HFFc6 (cell line): ENCODE measurements at places on chromosomes 2 and 18.

GRCh38 chr2:198136142-198136541 lies 331.7 kb downstream of the PLCL1 start:
- H3K27ac ChIP-seq: no peak overlapping the region
- H3K27me3 ChIP-seq: no peaks in the 10 kb centered on the region
- H3K4me1 ChIP-seq: no peaks in the 10 kb centered on the region; the same call in 1 of the 2 replicates
- no peak overlapping the region for H3K4me3 ChIP-seq

DNA sequence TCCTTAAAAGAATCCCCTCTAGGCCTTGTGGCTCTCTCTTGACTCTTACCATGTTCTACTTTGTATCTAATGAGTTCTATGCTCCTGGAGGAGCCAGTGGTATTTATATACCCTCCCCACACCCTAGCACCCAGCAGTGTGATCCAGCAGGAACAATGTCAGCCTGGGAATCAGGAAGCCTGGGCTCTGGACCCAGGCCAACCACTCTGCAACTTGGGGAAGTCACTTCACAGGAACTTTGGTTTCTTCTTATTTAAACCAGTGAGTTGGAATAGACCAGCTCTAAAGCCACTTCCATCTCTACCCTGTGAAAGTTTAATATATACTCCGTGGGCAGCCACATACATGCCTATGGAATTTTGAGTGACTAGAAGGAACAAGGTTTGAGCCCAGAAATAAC lies 11.6 kb upstream of the SPTBN1 start:
- H3K4me3 ChIP-seq: no peak overlapping the region
- peaks cover 5% of the 10 kb centered on the region; the same call in 1 of the 2 replicates for H3K27me3 ChIP-seq
- H3K27ac ChIP-seq: no peak overlapping the region
- H3K36me3 ChIP-seq: no peaks in the 10 kb centered on the region
- DNase-seq: no peak

DNA sequence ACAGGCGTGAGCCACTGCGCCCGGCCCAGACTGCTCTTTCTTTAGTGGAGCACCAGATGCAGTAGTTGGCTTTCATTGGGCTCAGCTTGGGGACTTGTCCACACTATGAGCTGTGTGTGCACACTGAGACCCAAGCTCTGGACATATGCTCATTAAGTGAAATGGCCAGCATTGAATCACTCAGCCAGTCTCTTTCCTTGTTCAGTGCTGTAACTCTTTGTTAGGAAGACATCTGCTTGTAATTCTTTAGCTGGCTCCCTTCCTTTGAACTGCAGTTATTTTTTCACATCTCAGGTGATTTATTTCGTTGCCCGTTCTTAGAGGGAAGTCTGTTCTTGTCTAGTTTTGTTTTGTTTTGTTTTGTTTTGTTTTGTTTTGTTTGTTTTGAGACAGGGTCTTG lies 70.5 kb downstream of the CAB39 start:
- no peak overlapping the region; the same call in 1 of the 2 replicates for H3K4me3 ChIP-seq
- DNase-seq: no peak
- H3K4me1 ChIP-seq: peaks cover 63% of the 10 kb centered on the region
- no peak overlapping the region for H3K27ac ChIP-seq
- H3K36me3 ChIP-seq: peaks cover 87% of the 10 kb centered on the region

DNA sequence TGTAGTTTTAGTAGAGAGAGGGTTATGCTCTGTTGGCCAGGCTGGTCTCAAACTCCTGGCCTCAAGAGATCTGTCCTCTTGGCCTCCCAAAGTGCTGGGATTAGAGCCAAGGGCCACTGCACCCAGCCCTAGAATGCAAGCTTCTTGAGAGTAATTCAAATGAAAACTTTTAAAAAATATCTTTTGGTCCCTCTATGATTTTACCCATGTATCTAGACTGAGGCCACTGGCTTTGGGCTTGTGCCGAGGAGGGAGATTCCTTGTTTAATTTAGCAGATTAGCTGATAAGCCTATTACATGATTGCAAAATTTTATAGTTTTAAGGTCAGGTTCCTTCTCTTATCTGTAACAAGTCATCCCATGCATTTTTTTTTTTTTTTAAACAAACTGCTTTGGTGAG lies 59.5 kb upstream of the CCDC195 start:
- H3K27me3 ChIP-seq: peaks cover 3% of the 10 kb centered on the region
- peaks cover 11% of the 10 kb centered on the region for H3K4me1 ChIP-seq
- H3K27ac ChIP-seq: no peak overlapping the region
- peaks cover 30% of the 10 kb centered on the region for H3K36me3 ChIP-seq

GRCh38 chr2:60735496-60736250 lies 20.4 kb upstream of the PAPOLG start:
- H3K27ac ChIP-seq: no peak overlapping the region
- H3K27me3 ChIP-seq: peaks cover 15% of the 10 kb centered on the region
- H3K36me3 ChIP-seq: no peaks in the 10 kb centered on the region
- peak overlapping the region; percentile 69 for H3K4me3 ChIP-seq
- H3K4me1 ChIP-seq: peaks cover 6% of the 10 kb centered on the region

- DNase-seq: peak; percentile 49
- no peaks in the 10 kb centered on the region for H3K36me3 ChIP-seq
- peaks cover 26% of the 10 kb centered on the region for H3K4me1 ChIP-seq
- H3K4me3 ChIP-seq: no peak overlapping the region
- no peaks in the 10 kb centered on the region for H3K27me3 ChIP-seq
Measured at GRCh38 chr2:201203916-201204654, 21.1 kb downstream of the CASP10 start.
